Breast epithelium (tissue), 4 donors: ENCODE measurements at places on chromosomes 1 and 21. TPM values are rescaled to one million over a fixed set of nuclear protein-coding genes. Genes with fewer than 3 reads are reported as not detected.
A peak's percentile ranks its signal among the peaks of the same experiment; 100 is the strongest.

Gene MYBPH
- not detected for total RNA-seq

GRCh38 chr1:167474191-167474641 is 44.1 kb downstream of the CD247 start:
- H3K4me1 ChIP-seq: no peaks in the 10 kb centered on the region
- no peak overlapping the region for H3K27ac ChIP-seq
- no peaks in the 10 kb centered on the region for H3K36me3 ChIP-seq
- no peak overlapping the region for H3K4me3 ChIP-seq
- no peaks in the 10 kb centered on the region for H3K27me3 ChIP-seq

DNA sequence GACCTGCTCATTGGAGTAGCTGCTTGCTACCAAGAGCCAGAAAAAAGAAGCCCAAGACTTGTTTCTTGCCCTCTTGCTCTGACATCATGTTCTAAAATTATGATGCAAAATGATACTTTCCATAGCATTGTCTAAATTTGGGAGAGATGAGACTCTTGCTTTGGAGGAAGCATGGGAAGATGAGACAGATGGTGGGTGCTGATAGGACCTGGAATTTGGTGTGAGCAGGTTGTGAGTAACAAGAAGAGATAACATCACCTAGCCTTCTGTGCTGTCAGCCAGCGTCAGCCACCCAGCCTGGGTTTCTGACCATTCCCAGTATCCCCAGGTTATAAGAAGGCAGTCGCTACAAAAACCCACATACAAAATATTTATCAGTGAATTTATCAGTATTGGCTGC is 67.1 kb upstream of the GCLM start:
- peaks cover 3% of the 10 kb centered on the region for H3K4me1 ChIP-seq
- H3K27ac ChIP-seq: peak overlapping the region; percentile 40
- DNase-seq: no peak
- H3K36me3 ChIP-seq: no peaks in the 10 kb centered on the region

Gene S100A5
- total RNA-seq: not detected

Gene CFAP107
- not detected for total RNA-seq

- H3K27me3 ChIP-seq: no peaks in the 10 kb centered on the region
- no peak for DNase-seq
- peak overlapping the region; percentile 94 for H3K4me3 ChIP-seq
- H3K36me3 ChIP-seq: no peaks in the 10 kb centered on the region
Observed at GRCh38 chr1:8022395-8023286, 3.5 kb downstream of the ERRFI1 start.

Gene FCRL2
- under 0.01 TPM for total RNA-seq

DNA sequence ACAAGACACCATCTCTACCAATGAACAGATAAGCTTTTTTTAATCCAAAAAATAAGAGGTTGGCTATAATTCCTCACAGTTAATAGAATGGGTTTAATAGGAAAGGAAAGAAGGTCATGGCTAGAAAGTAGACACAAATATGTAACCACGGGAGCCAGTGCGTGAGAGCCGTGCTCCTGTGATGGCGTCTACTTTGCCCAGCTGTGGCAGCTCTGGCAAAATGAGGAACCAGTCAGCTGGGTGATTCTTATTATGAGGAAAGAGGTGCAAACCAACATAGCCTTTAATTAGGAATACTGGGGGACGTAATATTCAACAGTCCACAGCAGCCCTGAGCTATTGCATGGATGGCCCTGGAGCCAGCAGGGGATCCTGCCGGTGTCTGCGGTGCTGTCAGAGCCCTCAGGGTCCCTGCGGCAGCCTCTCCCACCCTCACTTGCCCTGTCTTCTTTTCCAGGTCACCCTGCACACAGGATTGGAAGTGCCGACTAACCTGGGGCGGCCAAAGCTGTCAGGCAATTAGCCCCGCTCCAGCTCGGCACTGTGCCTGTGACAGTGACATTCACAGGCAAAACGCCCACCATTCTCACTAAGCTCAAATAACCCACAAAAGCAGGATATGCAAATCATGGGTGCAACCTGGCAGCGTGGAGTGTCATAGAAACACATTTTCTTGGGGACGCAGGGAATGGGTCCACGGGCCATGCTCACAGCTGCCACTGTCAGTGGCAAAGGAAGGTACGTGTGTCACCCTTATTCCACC is 25.9 kb upstream of the GNPAT start:
- no peak for DNase-seq
- no peaks in the 10 kb centered on the region for H3K36me3 ChIP-seq
- H3K4me3 ChIP-seq: no peak overlapping the region
- no peaks in the 10 kb centered on the region for H3K4me1 ChIP-seq
- H3K27ac ChIP-seq: no peak overlapping the region

Gene SPRR3
- not detected for total RNA-seq

GRCh38 chr1:91876040-91876470 is 9.9 kb downstream of the TGFBR3 start:
- no peaks in the 10 kb centered on the region for H3K27me3 ChIP-seq
- no peaks in the 10 kb centered on the region for H3K4me1 ChIP-seq
- peak overlapping the region; percentile 45 for H3K27ac ChIP-seq
- no peaks in the 10 kb centered on the region for H3K36me3 ChIP-seq
- DNase-seq: no peak

- no peak overlapping the region for H3K27ac ChIP-seq
- H3K27me3 ChIP-seq: no peaks in the 10 kb centered on the region
- peaks cover under 1% of the 10 kb centered on the region for H3K4me1 ChIP-seq
- no peak for DNase-seq
Observed at GRCh38 chr1:44359234-44359935, 4.3 kb upstream of the ERI3 start.

Gene CRP
- total RNA-seq: 0.48 TPM

- no peak overlapping the region for H3K27ac ChIP-seq
- no peaks in the 10 kb centered on the region for H3K36me3 ChIP-seq
- no peaks in the 10 kb centered on the region for H3K27me3 ChIP-seq
- H3K4me1 ChIP-seq: no peaks in the 10 kb centered on the region
- H3K4me3 ChIP-seq: no peak overlapping the region
Observed at GRCh38 chr1:46437723-46438122, 43.6 kb downstream of the FAAH start.
